ENCODE measurements at places on chromosomes 6 and 20. TPM values are rescaled to one million over a fixed set of nuclear protein-coding genes. Genes with fewer than 3 reads are reported as not detected.

GRCh38 chr6:161091972-161092701 is 100.6 kb downstream of the MAP3K4 start:
- H3K27ac ChIP-seq, result no peak overlapping the region
- no peaks in the 10 kb centered on the region for H3K27me3 ChIP-seq
- no peak for DNase-seq
- H3K36me3 ChIP-seq, result peaks cover 78% of the 10 kb centered on the region
- no peaks in the 10 kb centered on the region for H3K4me1 ChIP-seq

- no peak overlapping the region for H3K27ac ChIP-seq
- peak overlapping the region; percentile 45 for H3K4me3 ChIP-seq
- H3K27me3 ChIP-seq, result peaks cover 26% of the 10 kb centered on the region
Measured at GRCh38 chr6:43771858-43772680, 2.1 kb downstream of the VEGFA start.

- DNase-seq, result no peak
- no peak overlapping the region for H3K27ac ChIP-seq
- no peak overlapping the region for H3K4me3 ChIP-seq
- H3K27me3 ChIP-seq, result no peaks in the 10 kb centered on the region
- H3K4me1 ChIP-seq, result peaks cover 5% of the 10 kb centered on the region
Measured at GRCh38 chr6:40506954-40507353, 80.2 kb downstream of the LRFN2 start.

- no peak for DNase-seq
- no peaks in the 10 kb centered on the region for H3K36me3 ChIP-seq
- H3K4me3 ChIP-seq, result no peak overlapping the region
- H3K4me1 ChIP-seq, result no peaks in the 10 kb centered on the region
- H3K27ac ChIP-seq, result no peak overlapping the region
Measured at GRCh38 chr6:108277295-108277694, 16.5 kb upstream of the SNX3 start.

DNA sequence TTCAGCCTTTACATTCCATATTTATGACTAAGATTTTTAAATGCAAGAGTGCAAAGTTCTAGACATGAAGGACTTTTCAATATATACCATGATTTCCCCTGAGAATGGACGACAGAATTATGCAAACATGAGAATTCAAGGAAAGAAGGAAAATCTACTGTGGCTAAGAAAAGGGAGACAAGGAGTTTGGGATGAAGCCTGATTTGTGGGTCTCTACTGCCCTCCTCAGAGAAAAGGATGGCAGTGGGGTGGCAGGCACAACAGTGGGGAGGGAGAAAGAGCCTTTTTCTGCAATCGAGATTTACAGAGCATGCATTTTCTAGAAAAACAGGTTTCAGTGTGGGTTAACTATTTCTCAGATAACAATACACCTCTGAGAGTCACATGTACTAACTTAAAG is 466.9 kb upstream of the NRSN1 start:
- no peaks in the 10 kb centered on the region for H3K36me3 ChIP-seq
- H3K4me1 ChIP-seq, result no peaks in the 10 kb centered on the region
- H3K27me3 ChIP-seq, result no peaks in the 10 kb centered on the region
- no peak for DNase-seq
- H3K27ac ChIP-seq, result no peak overlapping the region

DNA sequence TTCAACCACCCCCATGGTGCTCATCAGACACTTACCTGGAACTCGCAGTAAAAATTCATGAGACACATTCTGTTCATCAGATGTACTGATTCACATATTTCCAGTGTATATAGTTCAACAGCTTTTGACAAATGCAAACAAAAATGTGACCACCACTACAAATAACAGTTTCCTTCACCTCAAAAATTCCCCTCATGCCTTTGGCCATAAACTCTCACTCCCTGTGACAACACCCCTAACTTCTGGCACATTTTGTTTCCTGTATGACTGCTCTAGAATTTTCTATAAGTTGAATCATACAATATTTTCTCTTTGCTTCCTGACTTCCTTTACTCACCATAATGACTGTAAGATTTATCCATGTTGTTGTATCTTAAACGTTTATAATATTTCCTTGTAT is 63.7 kb downstream of the C6orf118 start:
- no peak overlapping the region for H3K27ac ChIP-seq
- no peaks in the 10 kb centered on the region for H3K27me3 ChIP-seq
- no peaks in the 10 kb centered on the region for H3K4me1 ChIP-seq

GRCh38 chr6:6046716-6047115 is 40.0 kb upstream of the NRN1 start:
- peaks cover 5% of the 10 kb centered on the region for H3K27me3 ChIP-seq
- DNase-seq, result no peak
- H3K27ac ChIP-seq, result no peak overlapping the region
- H3K36me3 ChIP-seq, result no peaks in the 10 kb centered on the region

GRCh38 chr6:46983007-46983411 is 59.1 kb downstream of the ADGRF1 start:
- H3K27ac ChIP-seq, result no peak overlapping the region
- DNase-seq, result no peak
- no peaks in the 10 kb centered on the region for H3K27me3 ChIP-seq
- no peaks in the 10 kb centered on the region for H3K36me3 ChIP-seq
- no peaks in the 10 kb centered on the region for H3K4me1 ChIP-seq
- H3K4me3 ChIP-seq, result no peak overlapping the region

DNA sequence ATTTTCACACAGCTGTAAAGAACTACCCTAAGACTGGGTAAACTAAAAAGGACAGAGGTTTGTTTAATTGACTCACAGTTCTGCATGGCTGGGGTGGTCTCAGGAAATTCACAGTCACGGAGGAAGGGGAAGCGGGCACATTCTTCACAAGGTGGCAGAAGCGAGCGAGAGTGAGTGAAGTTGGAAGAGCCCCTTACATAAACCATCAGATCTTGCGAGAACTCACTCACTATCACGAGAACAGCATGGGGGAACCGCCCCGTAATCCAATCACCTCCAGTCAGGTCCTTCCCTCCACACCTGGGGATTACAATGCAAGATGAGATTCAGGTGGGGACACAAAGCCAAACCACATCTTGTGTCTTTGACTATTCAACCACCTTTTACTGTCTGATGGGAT is 700.5 kb downstream of the TENT5A start:
- H3K4me1 ChIP-seq, result no peaks in the 10 kb centered on the region
- H3K27me3 ChIP-seq, result no peaks in the 10 kb centered on the region
- H3K27ac ChIP-seq, result no peak overlapping the region
- DNase-seq, result no peak
- no peak overlapping the region for H3K4me3 ChIP-seq

DNA sequence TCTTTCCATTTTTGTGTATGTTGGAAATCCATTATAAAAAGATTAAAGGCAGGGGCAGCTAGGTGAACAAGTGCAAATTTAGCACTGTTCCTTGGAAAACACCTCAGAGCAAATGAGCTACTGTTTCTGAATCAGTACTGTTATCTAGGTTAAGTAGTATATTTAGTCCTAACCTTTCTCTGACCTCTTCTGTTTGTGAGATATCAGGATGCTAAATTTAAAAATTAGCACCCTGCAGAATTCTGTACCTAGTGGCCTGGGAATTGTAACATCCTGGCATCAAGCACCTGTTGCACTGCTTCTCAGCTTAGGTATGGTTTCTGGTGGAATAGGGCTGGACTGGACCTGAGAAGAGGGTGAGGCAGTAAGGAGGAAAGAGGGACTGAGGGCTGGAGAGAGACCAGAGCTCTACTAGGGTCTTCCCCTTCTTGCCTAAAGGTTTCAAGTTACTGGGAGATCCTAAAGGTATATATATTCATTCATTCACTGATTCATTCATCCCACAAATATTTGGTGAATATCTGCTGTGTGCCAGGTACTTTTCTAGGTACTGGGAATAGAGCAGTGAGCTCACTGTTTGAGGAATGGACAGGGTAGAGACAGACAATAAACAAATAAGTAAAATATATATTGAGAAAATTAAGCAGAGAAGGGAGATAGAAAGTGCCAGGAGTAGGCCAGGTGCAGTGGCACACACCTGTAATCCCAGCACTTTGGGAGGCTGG is 5.2 kb downstream of the ZNF76 start:
- H3K27me3 ChIP-seq, result no peaks in the 10 kb centered on the region
- peak overlapping the region; percentile 45 for H3K27ac ChIP-seq
- no peaks in the 10 kb centered on the region for H3K36me3 ChIP-seq
- no peak overlapping the region for H3K4me3 ChIP-seq
- peaks cover 8% of the 10 kb centered on the region for H3K4me1 ChIP-seq

GRCh38 chr20:31835977-31836852 is 9.2 kb downstream of the FOXS1 start:
- peaks cover 7% of the 10 kb centered on the region for H3K27me3 ChIP-seq
- H3K4me1 ChIP-seq, result peaks cover 49% of the 10 kb centered on the region
- no peak overlapping the region for H3K4me3 ChIP-seq
- H3K36me3 ChIP-seq, result no peaks in the 10 kb centered on the region
- peak; percentile 66 for DNase-seq
- no peak overlapping the region for H3K27ac ChIP-seq

DNA sequence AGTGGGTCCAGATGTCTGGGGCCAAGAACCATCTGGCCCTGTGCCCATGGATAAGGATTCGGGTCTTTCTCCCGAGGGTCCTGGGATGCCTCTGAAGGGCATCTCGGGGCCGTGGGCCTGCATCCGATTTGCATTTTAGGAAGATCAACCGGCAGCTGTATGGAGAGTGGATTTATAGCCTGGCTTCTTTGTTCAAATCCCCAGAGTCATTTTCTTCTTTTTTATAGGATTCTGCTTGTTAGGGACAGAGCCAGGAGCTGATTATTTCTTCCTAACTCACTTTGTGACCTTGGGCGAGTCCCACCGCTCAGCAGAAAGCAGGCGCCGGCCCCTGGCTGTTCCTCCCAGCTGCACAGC is 52.9 kb upstream of the APCDD1L start:
- no peak overlapping the region for H3K27ac ChIP-seq
- H3K36me3 ChIP-seq, result no peaks in the 10 kb centered on the region
- H3K4me3 ChIP-seq, result no peak overlapping the region
- no peaks in the 10 kb centered on the region for H3K27me3 ChIP-seq

- no peak overlapping the region for H3K4me3 ChIP-seq
- peaks cover 91% of the 10 kb centered on the region for H3K4me1 ChIP-seq
- H3K36me3 ChIP-seq, result peaks cover 8% of the 10 kb centered on the region
- H3K27ac ChIP-seq, result peak overlapping the region; percentile 94
Measured at GRCh38 chr6:31573239-31574105, 1.4 kb downstream of the LTA start.

DNA sequence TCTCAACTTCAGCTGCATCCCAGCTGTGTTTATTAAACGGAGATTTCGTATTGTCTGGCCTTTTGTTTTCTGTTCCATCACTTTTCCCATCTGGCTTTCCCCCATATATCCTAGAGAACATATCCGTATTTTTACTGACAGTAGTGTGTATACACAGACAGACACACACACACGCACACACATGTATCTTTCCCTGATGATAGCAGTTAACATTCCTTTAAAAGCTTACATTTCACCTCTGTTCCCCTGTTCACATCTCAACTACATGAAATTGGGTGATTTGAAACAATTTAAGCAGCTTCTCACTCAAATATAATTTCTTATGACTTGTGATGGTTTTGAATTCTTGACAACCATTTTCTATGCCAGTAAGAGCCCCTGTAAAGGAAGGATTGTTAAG is 207.1 kb upstream of the CEP162 start:
- no peak overlapping the region for H3K4me3 ChIP-seq
- H3K27ac ChIP-seq, result no peak overlapping the region
- H3K4me1 ChIP-seq, result no peaks in the 10 kb centered on the region
- H3K36me3 ChIP-seq, result no peaks in the 10 kb centered on the region
- H3K27me3 ChIP-seq, result no peaks in the 10 kb centered on the region

DNA sequence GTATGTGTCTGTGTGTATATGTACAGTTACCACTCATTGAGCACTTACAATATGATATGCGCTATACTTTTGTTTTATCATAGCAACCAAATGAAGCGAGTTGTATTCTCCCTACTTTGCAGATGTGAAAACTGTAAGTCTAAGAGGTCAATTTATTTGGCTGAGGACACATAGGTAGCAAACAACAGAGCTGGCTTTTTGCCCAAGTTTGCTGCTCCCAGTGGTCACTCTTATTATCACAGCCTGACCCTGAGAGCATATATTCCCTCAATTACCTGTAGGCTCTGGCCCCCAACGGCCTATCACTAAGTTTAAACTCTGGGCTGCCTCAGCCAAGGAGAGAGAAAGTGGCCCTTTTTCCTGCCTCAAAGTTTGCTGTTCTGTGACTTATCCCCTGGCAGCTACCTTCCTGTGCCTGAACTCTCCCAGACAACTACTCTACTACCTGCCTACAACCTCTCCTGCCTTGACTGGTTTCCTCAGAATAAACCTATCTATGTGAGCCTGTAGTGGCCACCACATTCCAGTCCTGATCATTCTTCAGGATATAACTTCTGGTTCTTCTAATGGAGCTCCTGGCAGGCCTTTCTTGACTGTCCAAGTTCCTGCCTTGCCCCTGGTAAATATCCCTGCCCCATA is 221.8 kb downstream of the FRK start:
- no peak overlapping the region for H3K4me3 ChIP-seq
- no peaks in the 10 kb centered on the region for H3K36me3 ChIP-seq
- no peak for DNase-seq
- no peaks in the 10 kb centered on the region for H3K4me1 ChIP-seq
- H3K27me3 ChIP-seq, result no peaks in the 10 kb centered on the region
- H3K27ac ChIP-seq, result no peak overlapping the region

GRCh38 chr6:30157999-30158398 is 3.0 kb downstream of the TRIM10 start:
- no peak for DNase-seq
- H3K4me3 ChIP-seq, result no peak overlapping the region
- no peak overlapping the region for H3K27ac ChIP-seq
- H3K4me1 ChIP-seq, result no peaks in the 10 kb centered on the region

DNA sequence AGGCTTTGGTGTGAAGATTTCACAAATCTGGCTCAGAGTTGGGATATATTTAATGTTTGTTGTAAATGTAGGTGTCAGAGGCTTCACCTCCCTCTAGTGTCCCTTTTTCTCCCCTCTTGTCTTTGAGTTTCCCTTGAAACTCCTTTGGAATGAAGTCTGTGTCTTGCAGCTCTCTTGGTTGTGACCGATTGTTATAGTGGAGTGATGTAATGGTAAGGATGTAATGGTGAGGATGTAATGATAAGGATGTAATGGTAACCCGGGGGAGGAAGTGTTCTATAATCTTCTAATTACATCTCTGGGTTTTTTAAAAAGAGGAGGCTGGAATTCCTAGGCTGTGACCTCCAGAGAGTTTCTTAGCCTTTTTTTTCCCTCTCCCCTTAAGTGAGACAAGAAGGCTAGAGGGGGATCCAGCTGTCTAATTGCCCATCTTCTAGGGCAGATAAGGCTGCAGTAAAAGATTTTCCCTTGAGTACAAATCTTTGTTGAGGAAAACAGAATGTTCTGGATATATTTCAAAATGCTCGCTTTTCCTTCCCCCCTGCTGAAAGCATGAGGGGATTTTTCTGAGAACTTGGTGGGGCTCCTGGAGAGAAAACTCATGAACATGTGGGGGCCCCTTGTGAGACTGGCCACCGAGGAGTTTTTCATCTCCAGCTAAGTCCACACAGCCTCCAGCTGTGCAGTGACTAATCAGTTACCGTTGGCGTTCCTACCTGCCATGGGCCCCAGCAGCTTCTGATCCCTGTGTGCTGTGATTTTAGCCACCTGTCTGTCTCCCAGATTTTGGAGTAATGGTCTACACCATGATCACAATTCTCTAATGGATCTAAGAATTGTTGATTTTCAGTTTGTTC is 156.7 kb upstream of the PMEPA1 start:
- no peak overlapping the region for H3K4me3 ChIP-seq
- DNase-seq, result no peak
- H3K36me3 ChIP-seq, result no peaks in the 10 kb centered on the region
- no peaks in the 10 kb centered on the region for H3K4me1 ChIP-seq
- H3K27me3 ChIP-seq, result peaks cover 2% of the 10 kb centered on the region
- H3K27ac ChIP-seq, result no peak overlapping the region

GRCh38 chr20:6828794-6829423 is 61.4 kb downstream of the BMP2 start:
- H3K27me3 ChIP-seq, result no peaks in the 10 kb centered on the region
- peak; percentile 15 for DNase-seq
- H3K27ac ChIP-seq, result no peak overlapping the region

The RFX6 gene
- not detected for total RNA-seq

The PGC gene
- not detected for total RNA-seq

The HLA-DMA gene
- 39.2 TPM for total RNA-seq

The TRAPPC3L gene
- 0.66 TPM for total RNA-seq

The TTBK1 gene
- 0.07 TPM for total RNA-seq

Data from natural killer cell (primary cell).